ENCODE measurements at places on chromosomes 12 and 14.

- no peak for DNase-seq
These were observed 148.1 kb upstream of the NRXN3 start for GRCh38 chr14:78022059-78022458.

DNA sequence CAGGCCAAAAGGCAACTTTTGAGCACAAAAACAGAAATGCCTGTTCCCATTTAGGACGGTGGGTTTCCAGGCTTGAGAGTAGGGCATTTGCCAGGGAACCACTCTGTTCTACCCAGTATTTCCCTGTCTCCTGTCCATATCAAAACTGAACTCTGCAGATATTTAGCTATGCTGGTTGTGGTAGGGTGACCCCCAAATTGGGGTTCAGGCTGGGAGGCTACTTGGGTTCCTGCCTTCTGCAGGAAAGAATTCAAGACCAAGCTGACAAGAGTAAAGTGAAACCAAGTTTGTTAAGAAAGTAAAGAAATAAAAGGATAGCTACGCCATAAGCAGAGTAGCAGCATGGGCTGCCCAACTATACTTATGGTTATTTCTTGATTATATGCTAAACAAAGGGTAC, 3.6 kb upstream of the BLTP3B start:
- DNase-seq: no peak

DNA sequence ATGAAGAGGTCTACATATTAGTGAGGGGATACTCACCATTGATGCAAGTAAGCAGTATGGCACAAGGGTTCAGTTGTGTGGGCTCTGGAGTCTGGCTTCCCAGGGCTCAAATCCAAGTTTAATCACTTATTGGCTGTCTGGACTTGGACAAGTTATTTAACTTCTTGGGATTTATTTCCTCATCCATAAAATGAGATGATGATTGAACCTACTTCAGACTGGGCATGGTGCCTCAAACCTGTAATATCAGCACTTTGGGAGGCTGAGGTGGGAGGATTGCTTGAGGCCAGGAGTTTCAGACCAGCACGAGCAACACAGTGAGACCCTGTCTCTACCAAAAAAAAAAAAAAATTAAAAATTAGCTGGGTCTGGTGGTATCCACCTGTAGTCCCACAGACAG, 67.9 kb downstream of the KCNK10 start:
- no peak for DNase-seq

GRCh38 chr14:69055999-69056788, 77.1 kb upstream of the ACTN1 start:
- DNase-seq: no peak

DNA sequence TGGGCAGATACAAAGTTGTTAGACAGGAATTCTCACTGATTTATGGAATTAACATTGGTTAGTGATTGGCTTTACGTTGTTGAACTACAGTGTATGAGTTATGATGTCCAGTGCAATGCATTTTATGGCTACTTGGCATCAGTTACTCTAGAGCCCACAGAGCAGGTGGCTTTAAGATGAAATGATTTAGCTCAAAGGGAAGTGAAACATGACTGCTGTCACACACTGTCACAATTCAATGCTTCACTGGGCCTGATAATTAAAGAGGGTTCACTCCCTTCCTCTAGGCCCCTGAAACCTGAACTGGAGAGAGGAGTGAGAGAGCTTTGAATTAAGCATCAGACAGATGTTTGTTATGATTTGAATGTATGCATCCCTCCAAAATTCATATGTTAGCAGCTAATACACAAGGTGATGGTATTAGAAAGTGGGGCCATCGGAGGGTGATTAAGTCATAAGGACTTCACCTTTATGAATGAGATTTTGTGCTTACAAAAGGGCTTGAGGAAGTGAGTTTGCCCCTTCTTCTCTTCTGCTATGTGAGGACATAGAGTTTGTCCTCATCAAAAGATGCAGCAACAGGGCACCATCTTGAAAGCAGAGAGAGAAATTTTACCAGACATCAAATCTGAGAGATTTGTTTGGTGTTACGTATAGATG, 175.8 kb upstream of the GRIN2B start:
- DNase-seq: no peak

DNA sequence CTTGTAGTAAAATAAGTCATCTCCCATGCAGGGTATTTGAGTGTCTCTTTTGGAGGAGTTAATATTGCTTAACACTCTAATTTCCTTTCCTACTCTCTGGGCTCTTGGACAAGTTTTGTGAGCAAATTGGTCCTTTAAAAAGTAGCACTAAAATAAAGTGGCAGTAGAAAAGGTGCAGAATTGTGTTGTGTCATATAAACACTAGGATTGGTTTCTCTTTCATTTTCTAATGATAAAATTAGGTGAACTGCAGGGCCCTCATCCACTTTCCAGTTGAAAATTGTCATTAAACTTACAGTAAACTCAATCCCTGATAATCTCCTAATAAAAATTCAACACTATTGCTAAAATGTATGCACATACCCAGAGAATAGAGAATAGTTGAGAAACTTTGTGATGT, 42.6 kb upstream of the REP15 start:
- DNase-seq: no peak

DNA sequence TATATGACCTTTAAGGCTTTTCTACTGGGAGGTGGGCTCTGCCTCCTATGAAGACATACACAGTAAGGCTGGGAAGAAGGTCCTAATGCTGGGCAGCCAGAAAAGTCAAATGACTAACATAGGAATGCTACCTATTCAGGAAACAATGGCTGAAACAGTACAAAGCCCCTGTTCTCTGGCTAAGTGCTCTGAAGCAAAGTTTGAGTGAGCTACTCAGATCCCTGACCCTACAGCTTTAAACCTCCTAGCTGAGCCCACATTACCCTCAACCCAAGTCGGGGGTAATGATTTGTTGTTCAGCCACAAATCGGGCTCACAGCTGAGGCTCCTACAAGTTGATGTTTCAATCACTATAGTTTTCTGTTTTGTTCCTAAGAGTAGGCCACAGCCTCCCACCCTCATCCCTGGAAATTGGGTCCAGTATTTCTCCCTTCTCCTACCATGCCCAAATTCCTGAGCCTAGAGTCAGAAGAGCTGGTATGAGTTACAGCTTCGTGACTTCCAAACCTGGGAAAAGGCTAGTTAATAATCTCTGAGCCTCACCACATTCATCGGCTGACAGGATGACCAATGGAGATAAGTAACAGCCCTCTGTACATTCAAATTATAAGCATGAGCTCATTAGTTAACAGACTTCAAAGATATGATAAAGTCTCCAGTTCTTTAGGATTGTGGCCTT, 46.5 kb downstream of the BTBD7 start:
- no peak for DNase-seq

DNA sequence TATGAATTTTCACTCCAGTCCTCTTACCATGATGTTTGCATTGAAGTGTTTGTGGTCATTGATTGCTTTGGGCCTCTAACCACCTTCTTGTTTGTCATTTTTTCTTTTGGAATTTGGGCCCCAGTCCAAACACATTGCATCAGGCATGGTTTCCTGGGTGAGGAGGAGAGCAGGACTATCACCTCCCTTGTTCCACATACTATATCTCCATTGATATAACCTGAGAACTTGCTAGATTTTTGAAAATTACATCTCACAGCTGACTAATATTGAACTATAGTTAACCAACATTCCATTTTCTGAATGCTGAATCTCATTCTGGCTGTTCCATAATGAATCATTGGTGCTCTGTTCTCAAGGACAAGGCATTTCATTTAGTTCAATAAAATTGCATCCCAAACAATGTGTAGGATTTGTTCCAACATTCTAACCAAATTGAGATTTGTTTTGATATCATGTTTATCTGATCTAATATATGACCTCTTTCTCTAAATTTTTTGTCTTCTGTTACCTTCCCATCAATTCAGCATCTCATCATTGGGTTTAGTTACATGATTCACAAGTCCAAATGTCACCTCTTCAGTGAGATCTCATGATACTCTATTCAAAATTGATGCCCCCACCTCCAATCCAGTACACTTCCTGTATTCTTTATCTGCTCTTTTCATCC, 329.0 kb downstream of the ZFP36L1 start:
- no peak for DNase-seq

DNA sequence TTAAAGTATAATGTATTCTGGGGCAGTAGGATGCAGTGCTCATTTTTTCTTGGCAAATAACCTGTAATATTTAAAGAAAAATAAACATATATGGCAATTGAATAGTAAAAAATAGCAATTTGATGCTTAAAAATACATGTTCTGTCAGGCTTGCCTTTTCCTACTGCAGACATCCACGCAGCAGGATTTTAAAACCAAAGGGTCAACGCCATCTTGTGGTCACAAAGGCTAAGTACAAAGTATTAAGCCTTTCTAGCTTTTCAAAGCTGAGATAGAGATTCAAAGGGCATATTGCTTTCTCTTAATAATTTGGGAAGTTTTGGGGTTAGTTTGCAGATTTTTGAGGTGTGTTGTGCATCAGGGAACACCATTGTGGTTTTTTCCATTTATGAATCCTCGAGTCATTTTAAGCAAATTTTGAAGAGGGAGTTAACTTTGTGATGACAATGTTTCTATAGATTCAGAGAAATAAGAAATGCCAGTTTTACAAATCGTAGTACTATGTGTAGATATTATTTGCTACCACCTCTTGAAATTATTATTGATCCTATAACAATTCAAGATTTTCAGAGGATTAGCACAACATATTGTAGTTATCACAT, 4.7 kb upstream of the CCER1 start:
- DNase-seq: no peak

DNA sequence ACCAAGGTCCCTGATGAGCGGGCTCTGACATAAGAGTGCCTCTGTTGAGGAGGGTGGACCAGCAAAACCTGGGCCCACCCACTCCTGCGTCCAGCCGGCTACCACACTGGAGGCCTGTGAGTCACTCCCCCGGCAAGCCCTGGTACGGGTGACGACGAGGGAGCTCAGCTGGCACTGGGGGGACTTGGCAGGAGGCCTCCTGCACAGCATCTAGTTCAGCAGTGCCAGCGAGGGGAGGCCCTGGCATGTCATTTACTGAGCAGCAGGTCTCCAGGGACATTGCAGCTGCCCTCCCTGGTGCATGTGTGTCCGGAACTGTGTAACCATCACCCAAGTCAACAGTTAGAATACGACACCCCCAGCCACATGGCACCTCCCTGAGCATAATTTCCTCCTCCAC, 24.4 kb downstream of the CD9 start:
- no peak for DNase-seq

DNA sequence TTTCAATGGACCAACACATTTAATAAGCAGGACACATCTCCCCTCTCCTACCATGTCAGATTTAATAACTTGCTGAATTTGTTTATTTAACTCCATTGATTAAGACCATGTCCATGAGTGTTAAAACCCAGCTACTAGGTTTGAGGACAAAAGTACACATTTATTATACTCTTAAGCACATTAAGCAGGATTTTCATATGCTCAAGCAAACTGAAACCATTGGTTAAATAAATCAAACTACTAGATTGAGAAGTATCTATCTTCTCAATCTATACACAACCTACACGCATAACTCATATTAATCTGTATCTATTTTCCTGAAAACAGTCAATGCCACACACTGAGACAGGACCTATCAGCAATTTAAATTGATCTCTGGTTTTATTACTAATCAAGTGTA, 85.2 kb downstream of the KITLG start:
- DNase-seq: no peak

DNA sequence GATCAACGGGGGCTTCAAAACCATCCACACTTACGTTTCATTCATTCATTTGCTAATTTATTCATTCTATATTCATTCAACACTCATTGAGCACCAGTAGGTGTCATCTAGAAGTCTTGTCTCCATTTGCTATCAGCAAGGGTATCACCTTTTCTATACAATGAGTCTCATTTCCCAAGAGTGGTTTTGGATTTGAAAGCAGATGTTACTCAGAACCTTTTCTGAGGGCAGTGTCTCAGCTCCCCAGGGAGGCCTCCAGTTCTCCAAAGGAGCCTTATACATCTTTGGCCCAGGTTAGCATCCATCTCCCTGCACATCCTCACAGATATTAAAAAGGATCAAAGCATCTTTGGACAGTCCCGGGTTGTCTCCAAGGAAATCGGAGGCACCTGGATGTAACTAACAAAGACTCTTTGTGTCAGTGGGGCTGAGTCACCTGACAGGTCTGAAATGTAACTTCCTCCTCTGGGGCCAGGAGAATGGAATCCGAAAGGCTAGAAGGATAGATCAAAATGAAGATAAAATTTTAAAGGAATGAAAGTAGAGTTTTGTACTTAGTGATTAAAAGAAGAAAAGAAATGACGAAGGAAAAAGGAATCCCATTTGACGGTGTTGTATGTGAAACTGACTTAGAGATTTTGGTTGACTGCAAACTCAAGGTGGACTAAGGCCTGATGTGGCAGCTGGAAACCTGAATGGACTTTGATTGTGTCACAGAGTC, 103.0 kb downstream of the VCPKMT start:
- no peak for DNase-seq

GRCh38 chr14:92651758-92652406, 96.5 kb downstream of the LGMN start:
- DNase-seq: no peak

DNA sequence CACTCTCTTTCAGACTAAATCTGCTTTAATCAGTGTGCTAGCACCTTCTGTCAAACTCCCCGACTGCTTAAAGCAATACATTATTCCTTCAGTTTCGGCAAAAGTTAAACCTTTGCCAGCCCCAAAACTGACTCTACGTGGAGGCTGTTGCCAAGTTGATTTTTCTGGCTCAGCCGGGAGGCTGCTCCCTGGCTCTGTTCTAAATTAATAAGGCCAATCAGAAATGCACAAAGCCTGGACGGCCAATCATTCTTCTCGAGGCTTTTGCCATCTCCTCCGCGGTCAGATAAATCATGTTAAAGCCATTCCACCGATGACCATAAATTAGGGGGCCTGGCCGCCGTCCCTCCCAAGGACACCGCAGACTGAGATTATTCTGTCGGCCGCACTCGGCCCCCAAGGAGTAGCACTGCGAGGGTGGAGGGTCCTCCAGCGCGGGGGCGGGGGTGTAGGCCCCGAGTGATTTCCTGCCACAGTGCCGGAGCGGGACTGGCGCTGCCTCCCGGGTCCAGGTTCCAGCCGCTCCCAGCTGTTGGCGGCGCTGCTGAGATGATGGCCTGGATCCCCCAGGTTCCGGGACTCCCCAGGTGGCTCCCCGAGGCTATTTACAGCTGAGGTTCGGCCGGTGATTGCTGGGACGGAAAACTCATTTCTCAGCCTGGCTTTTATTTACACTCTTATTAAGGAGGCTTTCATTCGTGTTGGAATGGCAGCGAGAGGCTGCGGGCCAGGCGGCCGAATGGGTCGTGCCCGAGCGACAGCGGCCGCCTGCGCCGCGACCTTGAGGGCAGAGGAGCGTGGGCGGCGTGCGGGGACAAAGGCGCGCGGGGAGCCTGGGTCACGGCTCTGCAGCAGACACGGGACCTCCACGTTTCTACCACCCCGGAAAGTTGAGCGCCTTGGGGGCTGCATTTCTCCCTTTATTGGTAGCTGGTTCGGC, 165.1 kb downstream of the MON2 start:
- DNase-seq: peak; percentile 79

Measured in cerebellar nuclear complex (tissue), 1 donor.